Head of caudate nucleus (tissue), 42 donors: ENCODE measurements at places on chromosomes 4 and X.

DNA sequence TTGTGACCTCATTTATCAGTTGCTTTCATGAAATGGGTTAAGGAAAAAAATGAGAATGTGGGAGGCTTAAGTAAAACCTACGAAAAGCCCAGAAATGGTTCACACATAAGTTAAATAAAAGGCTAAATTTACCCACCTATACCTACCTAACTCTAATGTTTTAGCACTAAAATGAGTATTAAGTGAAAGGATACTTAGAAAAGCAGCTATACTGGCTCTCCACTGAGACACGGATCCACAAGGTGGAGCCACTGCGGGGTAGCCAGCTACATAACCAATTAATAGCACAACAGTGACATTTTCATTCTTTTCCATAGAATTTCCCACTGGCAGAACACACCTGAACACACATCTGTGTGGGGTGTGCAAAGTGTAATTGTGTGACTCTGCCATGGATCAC is 101.9 kb downstream of the MAML3 start:
- peak; percentile 83 for DNase-seq

GRCh38 chr4:181971411-181971810 is 271.8 kb upstream of the TENM3 start:
- DNase-seq: no peak

DNA sequence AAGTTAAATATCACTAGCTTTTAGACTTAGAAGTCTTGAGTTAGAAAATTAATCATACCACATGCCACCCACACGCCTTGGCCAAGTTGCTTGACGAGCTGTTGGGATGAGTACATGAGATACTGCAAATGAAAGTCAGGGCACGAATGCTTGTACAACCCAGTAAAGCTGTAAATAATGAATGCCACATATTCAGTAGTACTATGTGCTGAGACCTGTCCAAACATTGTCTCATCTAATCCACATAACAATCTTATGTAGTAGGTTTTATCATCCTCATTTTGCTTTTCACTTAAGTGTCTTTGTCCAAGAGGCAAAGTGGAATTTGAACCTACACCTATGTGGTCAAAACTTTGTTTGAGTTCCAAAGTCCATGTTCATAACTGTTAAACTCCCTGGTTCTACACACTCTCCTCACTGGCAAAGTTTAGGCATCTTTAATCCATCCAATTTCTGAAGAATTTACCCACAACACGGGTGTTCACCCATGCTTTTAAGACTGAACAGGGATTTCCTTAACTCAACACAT is 74.1 kb downstream of the LDB2 start:
- DNase-seq: no peak

- peak; percentile 0 for DNase-seq
These were observed 87.4 kb upstream of the CT45A1 start for GRCh38 chrX:135625995-135626394.

DNA sequence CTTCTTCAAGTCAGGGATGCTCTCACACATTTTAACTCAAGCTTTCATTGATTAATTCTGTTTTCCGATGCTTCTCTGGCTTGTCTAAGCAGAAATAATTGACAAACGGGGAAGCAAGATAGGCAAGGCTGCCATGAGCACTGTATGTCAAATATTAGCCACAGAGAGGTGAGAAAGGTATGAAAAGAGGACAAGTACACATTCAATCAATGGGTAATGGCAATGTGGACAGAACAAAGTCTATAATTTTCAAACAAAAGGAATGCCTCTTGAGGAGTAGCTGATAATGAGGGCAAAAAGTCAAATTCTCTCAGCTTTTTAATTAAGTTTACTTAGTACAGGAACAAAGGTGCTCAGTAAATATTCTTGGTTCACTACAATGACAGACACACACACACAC is 19.6 kb downstream of the COX7B2 start:
- DNase-seq: no peak

DNA sequence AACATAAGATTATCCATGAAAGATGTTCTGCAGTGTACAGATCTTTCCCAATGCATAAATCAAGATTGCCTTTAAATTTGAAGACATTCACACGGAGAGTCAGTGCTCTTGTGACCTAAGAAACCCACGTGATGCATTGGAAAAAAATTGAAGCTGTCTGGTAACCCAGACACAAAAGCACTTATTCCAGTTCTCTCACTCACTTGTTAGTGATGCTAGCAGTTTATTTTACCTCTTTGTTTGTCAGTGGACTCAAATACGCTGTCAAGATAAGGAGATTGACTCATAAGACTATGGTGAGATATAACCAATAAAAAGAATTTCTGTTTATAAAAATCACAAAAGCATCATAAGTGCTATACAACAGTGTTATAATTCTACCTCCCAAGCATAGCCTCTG is 245.8 kb upstream of the SMIM31 start:
- no peak for DNase-seq

DNA sequence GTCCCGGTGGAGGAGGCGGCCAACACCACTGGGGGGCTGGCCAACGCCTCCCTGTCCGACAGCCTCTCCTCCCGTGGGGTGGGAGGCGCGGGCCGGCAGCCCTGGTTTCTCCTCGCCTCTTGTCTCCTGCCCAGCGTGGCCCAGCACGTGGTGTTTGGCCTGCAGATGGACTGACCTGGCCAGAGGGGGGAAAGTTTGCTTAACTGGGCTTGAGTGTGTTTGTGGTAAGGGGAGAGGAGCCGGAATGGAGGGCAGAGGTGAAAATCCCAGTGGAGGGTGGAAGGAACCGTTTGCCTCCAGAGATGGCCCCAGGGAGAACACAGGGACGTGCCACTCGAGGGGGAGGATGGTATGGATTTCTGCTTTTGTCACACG is 27.6 kb downstream of the NYX start:
- no peak for DNase-seq

DNA sequence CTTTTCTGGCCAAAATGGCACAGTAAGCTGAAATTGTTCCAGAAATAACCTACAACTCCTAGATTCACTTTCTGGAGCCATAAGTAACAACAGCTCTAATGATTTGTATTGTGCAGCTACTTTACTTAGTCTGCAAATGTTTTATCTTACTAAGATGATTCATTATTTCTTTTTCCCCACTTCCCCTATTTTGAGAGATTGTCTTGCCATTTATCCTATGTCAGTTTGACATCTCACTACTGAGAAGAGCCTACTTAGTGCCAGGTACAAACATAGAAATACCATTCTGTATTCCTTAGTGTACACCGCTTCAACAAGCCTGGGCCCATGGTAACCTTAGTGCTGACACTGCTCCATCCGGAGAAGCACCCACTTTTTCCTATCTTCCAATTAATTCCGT is 13.8 kb upstream of the STK26 start:
- DNase-seq: no peak

DNA sequence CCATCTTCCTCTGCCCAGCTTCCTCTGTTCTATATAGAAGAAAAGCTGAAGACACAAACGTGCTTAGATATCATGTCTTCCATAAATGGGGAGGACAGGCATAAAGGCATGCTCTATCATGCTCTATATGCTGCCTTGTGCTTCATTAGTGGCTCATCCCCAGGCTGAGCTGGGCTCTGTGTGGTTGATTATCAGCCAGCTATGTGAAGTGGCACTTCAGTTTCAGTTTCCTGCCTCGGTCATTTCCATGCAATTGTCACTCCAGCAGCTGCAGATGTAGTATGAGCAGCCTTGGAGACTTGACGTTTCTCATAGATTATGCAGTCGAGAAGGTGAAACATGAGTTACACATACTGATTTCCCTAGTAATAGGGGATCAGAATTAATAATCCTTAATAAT is 106.2 kb downstream of the SYTL5 start:
- no peak for DNase-seq

DNA sequence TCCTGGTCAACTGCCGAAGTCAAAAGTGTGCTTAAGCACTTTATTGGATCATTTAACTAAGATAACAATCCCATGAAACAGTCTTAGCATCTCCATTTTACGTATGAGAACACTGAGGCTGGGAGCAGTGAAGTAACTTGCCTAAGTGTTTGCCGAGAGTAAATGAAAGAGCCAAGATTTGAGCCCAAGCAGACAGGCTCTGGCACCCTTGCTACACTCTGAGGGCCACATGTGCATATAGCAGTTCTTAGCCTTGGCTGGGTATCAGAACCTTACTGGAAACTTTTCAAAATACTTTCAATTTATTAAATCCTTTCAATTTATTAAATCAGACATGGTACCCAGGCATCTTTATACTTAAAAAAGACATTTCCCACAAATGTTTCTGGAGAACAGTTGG is 225.9 kb downstream of the NR3C2 start:
- no peak for DNase-seq

- no peak for DNase-seq
These were observed 871 bp upstream of the SLITRK2 start for GRCh38 chrX:145816601-145817315.

GRCh38 chr4:142443469-142443868 is 402.6 kb downstream of the INPP4B start:
- no peak for DNase-seq

GRCh38 chr4:156330436-156331031 is 376.9 kb upstream of the CTSO start:
- no peak for DNase-seq

- DNase-seq: no peak
These were observed 24.4 kb upstream of the SLC25A43 start for GRCh38 chrX:119374736-119375135.

DNA sequence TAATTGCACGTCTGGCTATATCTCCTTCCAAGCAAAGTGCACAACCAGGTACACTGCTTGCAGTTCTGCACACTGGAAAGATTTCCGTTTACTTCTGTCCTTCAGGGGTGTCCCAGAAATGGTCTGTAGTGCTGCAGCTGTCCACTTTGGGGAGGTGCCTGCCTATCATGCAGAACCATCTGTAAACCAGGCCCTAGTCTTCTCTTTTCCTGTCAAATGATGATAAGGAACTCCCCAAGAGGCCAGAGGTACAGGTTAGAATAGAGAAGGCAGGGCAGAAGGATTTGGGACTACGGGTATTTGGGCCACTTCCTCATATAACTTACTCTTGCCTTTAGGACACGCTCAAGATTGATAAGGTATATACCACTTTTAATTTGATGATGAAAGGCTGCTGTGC is 746.9 kb downstream of the FAT4 start:
- no peak for DNase-seq

DNA sequence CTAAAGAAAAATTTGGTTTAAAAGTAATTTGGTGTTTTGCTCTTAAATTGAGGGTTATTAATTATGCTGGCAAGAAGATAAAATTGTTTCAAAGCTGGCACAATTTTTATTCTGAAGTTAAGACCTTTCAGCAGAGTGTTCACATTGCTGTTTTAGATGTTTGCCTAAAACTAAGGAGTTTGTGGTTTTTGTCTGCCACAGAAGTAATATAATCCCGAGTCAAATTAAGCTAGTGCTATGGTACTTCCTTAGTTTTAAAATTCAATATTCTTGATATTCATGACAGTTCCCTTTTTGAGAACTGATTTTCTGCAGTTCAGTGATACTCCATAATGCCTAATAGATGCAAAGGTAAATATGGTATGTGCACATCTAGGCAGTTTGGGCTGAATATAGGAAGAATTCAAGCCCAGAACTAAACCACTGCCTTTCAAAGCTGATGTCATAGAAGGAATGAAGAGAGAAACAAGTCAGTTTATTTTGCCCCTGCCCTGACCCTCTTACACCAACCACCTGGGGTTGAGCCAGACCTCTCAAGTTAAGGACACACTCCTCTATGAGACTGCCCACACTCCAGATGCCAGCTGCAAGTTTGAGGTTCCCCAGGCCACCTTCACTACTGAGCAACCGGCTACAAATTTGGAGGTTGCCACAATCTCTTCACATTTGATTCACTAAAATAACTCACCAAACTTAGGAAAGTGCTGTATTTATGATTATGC is 32.1 kb upstream of the VEGFC start:
- no peak for DNase-seq

DNA sequence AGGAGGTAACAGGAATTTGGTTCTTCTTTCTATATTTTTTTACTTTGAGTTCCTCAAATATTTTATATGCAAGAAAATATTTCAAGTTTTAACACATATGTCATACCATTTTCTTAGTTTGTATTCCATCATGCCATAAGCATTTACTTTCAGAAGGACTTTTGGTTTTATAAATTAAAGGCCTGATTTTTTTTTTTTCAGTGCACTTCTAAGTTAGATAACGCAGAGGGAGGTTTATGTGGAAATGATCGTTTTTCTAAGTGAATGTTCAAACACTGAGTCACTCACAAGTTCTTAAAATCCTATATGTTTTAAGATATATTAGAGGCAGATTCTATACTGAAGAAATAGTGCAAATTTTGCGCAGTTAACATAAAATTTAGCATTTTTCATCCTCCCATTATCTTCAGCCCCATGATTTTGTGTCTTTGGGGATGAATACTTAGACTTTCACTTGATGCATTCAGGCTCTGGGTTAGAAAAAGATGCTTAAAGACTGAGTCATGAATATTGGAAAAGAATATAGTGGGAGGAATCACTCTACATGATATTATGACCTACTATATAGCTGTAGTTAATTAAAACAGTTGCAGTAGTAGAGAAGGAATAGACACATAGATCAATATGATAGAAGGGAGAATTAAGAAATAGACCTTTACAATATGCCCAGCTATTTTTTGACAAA is 54.9 kb downstream of the COL4A5 start:
- DNase-seq: no peak

- no peak for DNase-seq
These were observed 942.3 kb upstream of the SLIT2 start for GRCh38 chr4:19309378-19309777.

- no peak for DNase-seq
These were observed 8.6 kb upstream of the VCX2 start for GRCh38 chrX:8179656-8180055.

DNA sequence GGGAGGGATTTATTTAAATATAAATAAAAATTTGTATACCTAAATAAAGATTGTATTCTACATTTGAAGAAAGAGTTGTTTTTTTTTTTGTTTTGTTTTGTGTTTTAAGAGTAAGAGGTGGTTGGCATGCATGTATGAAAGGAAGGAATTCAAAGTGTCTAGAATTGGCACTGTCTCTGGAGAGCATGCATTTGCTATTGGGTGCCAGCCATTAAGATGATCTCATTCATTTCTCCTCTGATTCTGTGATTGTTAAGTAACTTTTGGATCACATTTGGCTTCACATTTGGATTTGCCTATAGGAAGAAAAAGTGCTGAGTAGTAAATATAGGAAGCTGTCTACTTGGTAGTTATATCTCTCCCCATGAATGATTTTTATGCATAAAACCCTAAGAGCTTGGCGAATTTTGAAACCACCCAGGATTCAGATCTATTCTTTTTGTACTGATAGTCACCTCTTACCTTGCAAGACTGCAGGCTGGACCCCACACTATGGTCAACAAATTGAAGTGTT is 7.8 kb upstream of the BOD1L1 start:
- DNase-seq: no peak

- DNase-seq: no peak
These were observed 24.7 kb upstream of the LRAT start for GRCh38 chr4:154719087-154719486.

GRCh38 chr4:6320663-6321062 is 51.0 kb downstream of the WFS1 start:
- DNase-seq: no peak

DNA sequence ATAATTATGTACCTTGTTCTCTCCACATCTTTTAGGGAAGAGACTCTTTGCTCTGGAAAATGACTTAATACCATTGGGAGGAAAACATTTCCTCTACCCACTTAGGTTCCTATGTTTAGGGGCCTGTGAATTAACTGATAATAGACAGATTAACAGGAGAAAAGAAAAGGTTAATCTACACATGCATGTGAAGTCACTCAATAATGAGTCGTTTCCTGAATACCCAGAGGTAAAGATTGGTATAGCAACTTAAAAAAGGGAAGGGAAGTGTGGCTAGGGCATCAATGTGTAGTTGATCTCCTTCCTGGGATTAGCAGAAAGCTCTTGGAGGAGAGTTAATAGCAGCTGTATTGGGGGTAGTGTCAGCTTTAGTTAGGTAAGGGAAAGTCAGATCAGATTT is 419.5 kb upstream of the ATOH1 start:
- DNase-seq: no peak
